ENCODE measurements at places on chromosomes 16 and 17.
A peak's percentile ranks its signal among the peaks of the same experiment; 100 is the strongest.

- DNase-seq = no peak
Observed at GRCh38 chr17:27549251-27549893, 81.6 kb upstream of the LGALS9 start.

DNA sequence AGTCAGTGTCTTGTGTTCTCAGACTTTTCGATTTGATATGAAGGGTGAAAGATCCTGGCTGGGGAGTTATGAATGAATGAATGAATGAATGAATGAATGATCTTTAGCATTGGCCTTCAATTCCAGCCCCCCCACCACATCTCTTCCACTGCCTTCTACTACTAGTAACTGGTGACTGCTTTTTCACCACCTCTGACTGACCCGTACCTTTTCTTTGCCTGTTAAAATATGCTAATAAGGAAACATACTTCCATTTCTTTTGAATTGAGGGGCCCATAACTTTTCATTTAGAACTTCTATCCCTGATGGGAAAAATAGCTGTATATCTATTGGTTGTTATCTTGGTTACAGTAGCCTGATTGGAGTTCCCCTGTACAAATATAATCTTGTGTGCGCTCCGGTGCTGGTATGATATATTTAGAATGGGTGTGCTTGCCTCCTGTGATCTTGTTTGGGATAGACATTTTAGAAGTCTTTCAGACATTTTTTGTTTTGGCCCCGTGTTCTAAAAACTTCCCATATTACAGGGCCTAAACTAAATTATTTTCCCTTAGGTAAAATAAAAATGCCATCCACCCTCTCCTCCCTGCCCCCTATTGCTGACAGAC lies 3.4 kb downstream of the LYRM1 start:
- no peak for DNase-seq

DNA sequence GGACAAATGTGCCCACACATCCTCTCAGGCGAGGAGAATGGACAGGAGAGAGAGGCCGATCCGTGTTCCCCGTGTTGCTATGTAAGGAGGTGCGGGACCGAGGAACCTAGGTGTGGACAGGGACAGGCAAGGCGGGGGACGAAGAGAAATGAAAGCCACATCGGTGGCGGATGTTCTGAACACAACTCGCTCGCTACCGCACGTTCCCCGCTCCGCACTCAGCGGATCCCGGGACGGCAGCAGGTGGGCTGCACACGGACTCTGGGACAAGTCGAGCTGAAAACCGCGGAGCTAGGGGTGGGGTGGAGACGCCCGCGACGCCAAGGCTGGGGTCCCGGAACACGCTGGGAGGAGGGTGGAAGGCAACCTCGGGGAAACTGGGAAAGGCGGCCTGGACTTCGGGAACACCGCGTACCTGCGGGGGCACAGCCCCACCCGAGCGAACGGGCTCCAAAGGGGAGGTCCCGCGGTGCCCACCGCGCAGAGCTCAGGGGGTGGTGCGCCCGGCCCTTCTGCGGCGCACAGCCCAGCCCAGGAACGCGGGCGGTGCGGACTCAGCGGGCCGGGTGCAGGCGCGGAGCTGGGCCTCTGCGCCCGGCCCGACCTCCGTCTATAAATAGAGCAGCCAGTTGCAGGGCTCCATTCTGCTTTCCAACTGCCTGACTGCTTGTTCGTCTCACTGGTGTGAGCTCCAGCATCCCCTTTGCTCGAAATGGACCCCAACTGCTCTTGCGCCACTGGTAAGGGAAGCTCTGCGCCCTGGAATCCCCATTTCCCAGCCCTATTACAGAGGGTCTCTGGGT lies at the start of gene MT1E:
Gene MT1E (plus strand): TSS at position 642 of the 803 bp plus-strand sequence. CDS start 71 bp downstream, at position 713.
- DNase-seq = no peak

DNA sequence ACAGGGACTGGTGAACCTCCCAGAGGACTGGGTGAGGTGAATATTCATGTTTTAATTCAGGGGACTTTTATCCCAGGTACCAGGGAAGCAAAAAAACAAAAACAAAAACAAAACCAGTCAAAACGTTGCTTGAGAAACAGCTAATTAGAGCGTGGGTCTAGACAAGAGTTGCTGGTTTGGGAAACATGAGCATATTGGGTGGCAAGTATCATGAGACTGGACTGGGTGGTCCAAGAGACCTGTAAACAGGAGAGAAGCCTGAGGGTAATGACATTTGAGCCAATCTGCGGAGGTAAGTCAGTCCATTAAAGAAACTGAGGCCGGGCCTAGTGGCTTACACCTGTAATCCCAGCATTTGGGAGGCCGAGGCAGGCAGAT lies 11.5 kb upstream of the BPTF start:
- DNase-seq = no peak

- no peak for DNase-seq
Observed at GRCh38 chr16:27595475-27595874, 45.5 kb downstream of the KATNIP start.

DNA sequence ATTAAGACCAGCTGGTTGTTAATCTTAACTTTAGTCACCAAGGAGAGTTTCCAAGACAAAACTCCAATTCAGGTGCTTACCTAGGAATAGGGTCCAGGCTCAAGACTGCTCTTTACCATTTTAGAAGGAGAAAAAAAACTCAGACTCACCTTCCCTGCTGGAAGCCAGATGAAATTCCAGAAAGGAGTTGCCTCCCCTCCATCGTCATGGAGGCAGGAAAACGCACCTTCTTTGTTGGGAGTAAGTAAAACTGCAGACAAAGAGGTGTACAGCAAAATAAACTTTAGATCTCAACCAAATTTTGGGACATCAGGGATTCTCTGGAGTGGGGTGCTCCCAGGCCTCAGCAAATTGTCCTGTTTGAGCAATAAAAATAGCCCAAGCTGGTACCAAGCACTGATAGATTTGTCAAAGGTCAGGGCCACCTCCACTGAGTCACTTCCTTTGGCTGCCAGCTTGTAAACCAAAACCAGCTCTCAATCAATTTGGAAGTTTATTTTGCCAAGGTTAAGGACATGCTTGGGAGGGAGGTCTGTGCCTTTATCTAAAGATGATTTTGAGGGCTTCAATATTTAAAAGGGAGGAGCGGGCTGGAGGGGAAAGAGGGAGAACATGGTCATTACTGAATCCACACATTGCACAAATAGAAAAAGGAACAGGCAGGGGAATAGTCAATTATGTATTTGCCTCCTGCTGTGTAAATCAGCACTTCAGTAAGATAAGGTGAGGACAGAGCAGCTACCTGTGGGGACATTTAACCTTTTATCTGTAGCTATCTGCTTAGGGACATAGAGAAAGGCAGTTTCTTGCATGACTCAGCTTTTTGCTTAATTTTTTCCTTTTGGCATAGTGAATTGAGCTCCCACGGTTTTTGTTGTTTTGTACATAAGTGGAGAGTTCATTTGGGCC lies 1.5 kb upstream of the ALDH3A2 start:
- DNase-seq = peak; percentile 13

DNA sequence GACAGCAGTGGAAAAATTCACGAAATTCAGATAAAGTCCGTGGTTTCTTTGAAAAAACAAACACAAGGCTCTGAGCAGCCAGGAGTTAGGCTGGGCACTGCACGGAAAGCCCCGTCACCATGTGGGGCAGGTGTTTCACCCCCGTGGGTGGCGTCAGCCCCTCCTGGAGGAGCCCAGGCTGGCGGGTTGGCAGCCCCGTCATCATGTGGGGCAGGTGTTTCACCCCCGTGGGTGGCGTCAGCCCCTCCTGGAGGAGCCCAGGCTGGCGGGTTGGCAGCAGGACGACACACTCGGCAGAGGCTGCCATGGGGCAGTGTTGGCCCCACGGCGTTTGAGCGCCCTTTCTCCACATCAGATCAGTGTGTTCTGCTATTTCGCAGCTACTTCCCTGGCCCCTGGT lies 38.1 kb downstream of the ACSF3 start:
- no peak for DNase-seq

GRCh38 chr16:2206780-2207433 lies 1.7 kb downstream of the MLST8 start:
- DNase-seq = no peak

DNA sequence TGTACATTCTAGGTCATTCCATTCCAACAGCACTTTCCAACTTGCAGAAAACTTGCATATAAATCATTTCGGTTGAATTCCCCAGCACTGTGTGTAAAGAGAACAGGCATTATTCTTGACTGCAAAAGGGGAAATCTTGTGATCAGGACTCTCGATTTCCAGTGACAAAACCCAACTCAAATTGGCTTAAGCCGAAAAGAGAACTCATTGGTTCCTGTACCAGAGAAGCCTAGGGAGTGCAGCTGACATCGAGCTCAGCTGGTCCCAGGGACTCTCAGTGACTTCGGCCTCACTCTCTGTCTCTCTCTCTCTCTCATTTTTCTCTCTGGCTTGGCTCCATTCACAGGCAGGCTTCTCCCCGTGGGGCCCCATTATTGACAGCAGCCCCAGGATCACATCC lies 30.7 kb downstream of the CD300LF start:
- no peak for DNase-seq

- peak; percentile 72 for DNase-seq
Observed at GRCh38 chr16:67666559-67667452, at the start of the genes C16orf86 and ENKD1. TSS of gene C16orf86 (plus strand) at chr16:67666814. CDS start at chr16:67666971, 157 bp downstream. TSS of gene ENKD1 (minus strand) at chr16:67666750. CDS start at chr16:67666442, 308 bp downstream.

Measured in SK-MEL-5 (cell line).